ENCODE measurements at places on chromosomes 12 and 14.

DNA sequence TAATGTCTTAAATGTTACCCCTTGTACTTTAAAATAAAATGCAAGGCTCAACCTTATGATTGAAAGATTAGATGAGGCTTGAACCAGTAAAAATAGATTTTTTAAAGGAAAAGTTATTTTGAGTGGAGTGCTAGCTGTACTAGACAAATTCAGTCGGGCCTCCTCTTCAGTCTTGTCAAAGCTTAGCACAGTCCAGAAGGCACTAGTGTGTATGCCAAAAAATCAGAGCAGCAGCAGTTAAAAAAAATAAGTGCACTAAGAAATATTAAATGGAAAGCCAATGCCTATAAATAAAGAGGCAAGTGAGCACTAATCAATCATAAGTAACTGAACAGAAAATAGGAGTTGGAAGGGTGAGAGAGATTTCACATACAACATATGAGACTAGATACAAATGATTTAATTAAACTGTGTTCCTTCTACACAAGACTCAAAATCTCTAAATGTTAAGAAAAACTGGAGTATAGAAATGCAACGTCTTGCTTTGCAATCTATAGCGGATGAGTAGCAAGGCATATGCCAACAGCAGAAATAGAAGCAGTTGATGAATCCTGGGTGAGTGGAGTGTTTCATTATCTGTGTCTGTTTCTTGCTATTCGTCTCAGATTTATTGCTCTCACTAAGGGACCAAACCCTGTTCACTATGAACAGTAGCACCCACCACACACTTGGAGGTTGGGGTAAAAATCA, 172.1 kb downstream of the ETNK1 start:
- no peak for DNase-seq

- DNase-seq, result peak; percentile 24
Measured at GRCh38 chr12:112381406-112381882, 787 bp downstream of the HECTD4 start.

GRCh38 chr14:101176535-101177205, 273.1 kb upstream of the RTL1 start:
- no peak for DNase-seq

DNA sequence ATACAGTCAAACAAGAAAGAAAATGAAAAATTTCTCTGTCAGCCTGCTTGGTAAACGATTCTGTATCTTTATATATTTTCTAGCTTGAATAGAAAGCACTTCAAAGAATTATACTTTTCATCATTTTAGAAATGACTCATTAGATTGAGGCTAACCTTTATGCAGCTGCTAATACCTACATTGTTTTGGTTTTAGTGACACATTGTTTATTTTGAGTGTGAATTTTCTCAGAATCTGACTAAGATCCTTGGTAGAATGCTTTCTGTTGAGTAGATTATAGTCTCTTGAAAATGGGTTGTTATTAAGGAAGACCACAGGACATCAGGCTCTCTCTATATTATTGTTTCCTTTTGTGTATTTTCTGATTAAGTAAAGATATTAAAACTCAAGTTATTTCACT, at the start of gene PMCH:
TSS of gene PMCH (minus strand) at position 45 of the 400 bp plus-strand sequence. CDS start 63 bp downstream, outside the sequence.
- DNase-seq, result no peak

- no peak for DNase-seq
Measured at GRCh38 chr14:99230208-99231151, 41.5 kb downstream of the BCL11B start.

GRCh38 chr12:115710104-115710564, 567.4 kb downstream of the MED13L start:
- DNase-seq, result no peak

- no peak for DNase-seq
Measured at GRCh38 chr12:503111-503761, 43.5 kb downstream of the B4GALNT3 start.

DNA sequence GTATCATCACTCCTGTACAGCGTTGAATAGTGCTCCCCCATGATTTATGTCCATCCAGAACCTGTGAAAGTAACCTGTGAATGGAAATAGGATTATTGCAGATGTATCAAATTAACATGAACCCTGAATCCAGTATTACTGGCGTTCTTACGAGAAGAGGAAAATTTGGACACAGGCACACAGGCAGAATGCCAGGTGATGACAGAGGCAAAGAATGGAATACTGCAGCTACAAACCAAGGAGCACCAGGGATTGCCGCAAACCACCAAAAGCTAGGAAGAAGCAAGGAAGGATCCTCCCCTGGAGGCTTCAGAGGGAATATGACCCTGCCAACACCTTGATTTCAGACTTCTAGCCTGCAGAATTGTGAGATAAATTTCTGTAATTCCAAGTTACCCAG, 113.5 kb upstream of the EGLN3 start:
- no peak for DNase-seq

DNA sequence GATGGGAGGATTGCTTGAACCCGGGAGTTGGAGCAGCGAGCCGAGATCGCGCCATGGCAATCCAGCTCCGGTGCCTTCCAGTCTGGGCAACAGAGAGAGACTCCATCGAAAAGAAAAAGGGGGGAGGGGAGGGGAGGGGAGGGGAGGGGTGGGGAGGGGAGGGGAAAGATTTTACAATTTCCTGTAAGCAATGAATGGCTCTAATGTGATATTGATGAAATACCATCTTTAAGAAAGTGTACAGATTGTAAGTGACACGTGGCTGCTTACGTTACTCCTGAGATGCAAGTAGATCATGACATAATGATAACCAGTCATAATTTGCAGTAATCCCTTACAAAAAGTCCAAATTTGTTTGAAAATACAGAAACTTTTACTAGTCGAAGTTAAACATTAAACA, 1.4 kb downstream of the SLC25A21 start:
- DNase-seq, result peak; percentile 40

GRCh38 chr12:113504917-113505316, 33.2 kb upstream of the LHX5 start:
- DNase-seq, result no peak

GRCh38 chr14:75372260-75372659, 55.6 kb upstream of the JDP2 start:
- DNase-seq, result no peak

- no peak for DNase-seq
Measured at GRCh38 chr14:92844204-92844603, 50.1 kb downstream of the GOLGA5 start.

DNA sequence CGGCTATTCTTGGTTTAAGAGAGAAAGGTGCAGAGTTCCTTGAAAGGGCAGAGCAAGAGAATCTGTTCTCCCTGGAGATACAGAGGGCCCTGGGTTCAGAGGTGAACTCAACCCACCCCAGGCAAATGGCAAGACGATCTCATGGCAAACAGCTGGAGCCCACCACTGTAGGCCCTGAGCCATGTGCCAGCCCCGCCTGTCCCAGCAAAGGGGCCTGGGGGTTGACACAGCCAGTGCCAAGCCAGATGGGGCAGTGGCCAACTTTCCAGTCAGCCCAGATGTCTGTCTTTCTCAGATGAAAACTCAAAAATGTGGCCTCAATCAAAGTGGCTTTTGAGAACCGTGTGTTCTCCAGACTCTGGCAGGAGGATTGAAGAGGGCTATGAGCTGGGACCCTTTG, 51.8 kb downstream of the ISCA2 start:
- DNase-seq, result no peak

Measured in hematopoietic multipotent progenitor cell treated with erythropoietin and hydrocortisone succinate and interleukin-3 and kit ligand, for 8 days (in vitro differentiated cells).